CD4-positive, alpha-beta T cell treated with Interleukin-4 for 4 hours (primary cell): ENCODE measurements at places on chromosomes 16 and 17.
A peak's percentile ranks its signal among the peaks of the same experiment; 100 is the strongest.

DNA sequence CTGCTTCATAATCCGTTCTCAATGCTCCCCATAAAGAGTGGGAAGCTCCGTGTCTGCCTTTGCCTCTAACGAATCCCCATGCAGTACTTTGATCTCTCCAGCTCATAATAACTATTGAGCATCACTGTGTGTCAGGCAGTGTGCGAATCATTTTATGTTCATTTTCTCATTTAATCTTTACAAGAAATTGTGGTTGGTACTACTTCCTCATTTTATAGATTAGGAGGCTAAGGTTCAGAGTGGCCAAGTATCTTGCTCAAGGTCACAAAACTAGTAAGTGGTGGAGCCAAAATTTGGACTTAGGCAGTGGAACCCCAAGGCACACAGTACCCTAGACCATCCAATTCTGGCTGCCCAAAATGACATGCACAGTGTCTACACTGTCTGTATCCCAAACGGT lies 44.8 kb downstream of the ABCC12 start:
- DNase-seq: no peak

DNA sequence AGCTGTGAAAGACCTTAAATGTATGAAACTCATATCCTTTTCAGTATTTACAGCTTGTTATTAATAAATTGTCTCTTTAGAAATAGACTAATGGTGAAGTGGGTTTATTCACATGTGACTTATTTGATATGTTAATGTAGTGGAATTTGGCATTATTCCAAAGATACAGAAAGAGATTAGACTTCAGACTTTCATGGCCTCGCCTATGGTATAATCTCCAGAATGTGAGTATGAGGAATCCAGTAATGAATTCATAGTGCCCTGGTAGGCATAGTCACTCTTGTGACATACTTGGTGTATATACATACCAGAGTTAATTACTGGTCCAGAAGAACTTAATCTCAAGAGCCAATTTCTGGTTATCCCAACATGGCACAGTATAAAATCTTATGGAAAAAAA lies 72.7 kb downstream of the OMG start:
- no peak for DNase-seq

DNA sequence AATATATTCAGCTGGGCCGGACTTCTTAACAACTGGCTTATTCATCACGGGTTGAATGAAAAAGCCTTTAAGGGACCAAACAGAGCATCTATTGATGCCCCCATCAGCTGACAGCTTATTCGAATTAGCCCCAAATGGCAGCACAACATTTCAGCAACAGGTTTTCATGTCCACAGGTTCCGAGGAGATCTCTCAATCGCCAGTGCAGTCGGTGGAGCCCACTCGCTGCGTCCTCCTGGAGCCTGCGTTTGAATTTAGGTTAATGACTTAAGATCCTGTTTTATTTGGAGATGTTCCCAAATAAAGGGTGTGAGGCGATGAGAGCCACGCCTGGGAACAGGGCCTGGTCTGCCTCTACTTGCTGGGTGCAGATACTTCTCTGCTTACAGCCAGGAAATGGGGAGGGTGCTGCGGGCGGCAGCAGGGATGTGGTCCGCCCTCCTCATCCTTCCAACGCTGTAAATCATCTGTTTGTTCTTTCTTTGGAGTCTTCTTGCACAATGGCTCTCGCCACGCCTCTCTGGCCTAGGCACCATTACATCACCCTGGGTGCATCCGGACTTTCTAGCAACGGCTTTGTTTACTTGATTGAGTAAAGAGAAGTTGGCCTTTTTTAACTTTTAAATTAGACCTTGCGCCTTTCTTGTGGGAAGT lies 22.6 kb downstream of the NDE1 start:
- DNase-seq: peak; percentile 88

GRCh38 chr17:42937712-42938596 lies 26.3 kb downstream of the AARSD1 start:
- no peak for DNase-seq

GRCh38 chr17:69954241-69954925 lies 120.6 kb upstream of the KCNJ16 start:
- no peak for DNase-seq

DNA sequence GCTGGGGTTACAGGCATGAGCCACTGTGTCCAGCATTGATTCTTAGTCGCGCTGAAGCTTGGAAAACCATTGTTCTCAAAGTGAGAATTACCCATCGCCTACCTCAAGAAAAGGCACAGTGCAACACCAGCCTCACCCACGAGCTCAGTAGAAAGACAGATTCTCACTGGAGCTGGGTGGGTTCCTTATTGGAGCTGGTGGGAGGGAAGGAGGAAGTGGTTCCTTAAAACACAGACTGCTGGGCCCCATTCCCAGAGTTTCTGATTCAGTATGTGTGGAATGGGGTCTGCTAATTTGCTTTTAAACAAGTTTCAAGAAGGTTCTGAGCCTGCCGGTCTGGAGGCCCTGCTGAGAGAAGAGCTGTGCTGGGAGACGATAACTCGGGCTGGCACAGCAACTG lies 264.7 kb downstream of the ENGASE start:
- DNase-seq: no peak

DNA sequence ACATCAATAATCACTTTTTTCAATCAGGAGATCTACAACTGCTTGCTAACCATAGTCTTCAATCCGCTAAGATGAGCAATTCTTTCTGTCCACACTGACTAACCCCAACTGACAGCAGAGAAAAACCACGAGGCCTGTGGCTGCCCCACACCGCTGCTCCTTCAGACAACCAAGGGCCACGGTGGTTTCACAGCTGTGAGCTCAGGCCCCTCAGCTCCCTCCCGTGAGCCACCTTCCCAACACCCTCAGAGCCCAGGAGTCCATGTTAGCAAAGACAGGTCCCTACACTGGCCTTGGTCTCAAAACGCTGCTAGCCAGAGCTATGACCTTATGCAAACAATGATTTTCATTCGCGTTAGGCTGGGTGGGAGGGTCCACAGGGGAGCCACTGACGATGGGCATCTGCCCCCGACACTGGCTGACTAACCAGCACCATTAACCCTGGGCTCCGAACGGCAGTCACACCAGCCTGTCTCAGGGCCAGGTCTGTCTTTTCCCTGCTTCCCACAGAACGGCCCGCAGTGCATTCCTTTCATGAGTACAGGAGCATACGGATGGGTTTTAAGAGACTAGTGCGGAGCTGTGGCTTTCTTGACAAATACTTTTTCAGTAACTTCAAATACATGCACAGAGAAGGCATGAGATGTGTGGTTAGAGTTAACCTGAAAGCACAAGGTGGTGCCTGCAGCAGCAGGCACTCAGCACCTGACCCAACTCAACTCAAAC lies 67.3 kb downstream of the ANKRD11 start:
- peak; percentile 73 for DNase-seq

DNA sequence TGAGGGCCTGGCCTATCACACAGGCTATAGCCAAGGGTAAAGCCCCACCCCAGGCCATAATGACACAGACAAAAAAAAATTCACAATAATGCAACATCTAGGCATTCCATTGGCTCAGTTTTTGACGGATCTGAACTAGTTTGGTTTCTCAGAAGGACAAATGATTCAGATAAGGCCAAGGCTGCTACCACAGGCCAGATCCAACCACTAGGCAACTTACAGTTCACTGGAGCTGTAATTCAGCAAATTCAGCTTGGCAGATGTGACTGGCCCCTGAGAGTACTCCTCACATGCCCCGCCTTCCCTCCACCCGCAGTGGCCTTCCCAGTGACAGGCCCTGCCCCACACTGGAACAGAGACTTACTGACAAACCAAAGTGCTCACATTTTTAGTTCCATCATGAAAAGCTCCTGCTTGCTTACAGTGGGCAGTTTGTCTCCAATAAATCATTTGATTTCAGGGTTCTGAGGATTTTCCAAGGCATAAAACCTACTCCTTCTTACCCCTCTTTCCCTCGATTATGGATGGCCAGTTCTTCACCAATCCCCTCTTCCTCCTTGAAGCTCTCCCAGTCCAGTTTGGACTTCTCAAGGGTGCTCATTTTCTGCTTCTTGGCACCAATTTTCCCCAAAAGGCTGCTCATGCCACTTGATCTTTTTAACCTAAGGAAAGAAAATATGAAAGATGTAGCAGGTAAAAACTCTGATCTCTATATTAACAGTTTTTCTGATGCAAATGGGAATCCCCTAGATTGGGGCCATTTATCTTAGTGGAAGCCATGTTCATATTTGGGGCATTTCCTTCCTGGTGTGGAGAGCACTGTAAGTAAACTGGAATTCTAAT lies 53.3 kb upstream of the BCAR1 start:
- DNase-seq: no peak

GRCh38 chr17:76384222-76384986 lies at the start of gene SPHK1:
SPHK1 (plus strand) TSS chr17:76384609; CDS start chr17:76385645, 1,036 bp downstream.
- DNase-seq: peak; percentile 30

- DNase-seq: no peak
Measured at GRCh38 chr16:24382762-24383407, 126.8 kb downstream of the CACNG3 start.

- no peak for DNase-seq
Measured at GRCh38 chr17:77708049-77708448, 250.5 kb upstream of the TNRC6C start.

DNA sequence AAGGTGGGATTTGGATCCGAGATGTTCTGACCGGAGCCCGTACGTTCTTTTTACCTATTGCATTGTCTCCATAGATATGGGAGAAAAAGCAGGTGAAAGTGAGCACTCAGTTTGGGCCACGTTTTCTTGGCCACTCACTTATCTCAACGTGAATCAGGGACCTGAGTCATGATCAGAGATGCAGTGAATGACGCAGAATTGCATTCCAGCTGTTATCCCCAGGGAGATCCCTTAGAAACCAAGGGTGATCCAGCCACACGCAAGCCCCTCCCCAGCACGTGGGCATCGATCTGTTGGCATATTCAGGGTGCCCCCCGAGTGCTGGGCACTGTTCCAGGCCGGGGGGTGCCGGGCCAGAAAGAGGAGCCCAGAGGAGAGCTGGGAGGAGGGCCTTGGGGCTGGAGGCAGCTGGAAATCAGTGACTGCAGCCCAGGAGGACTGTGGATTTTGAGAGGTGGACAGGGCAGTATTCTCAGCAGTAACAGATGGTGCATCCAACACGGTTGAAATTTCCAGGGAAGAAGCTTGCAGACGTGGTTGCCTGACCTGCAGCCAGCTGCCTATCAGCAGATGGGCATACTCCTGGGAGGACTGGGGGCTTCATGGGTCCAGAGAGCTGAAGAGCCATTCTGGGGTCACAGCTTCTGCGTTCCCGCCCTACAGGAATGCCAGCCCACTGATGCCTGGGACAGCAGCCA lies 87.2 kb upstream of the CACNG5 start:
- DNase-seq: no peak

GRCh38 chr16:85709766-85710585 lies 21.2 kb upstream of the GINS2 start:
- DNase-seq: no peak

GRCh38 chr17:51154176-51154575 lies 817 bp downstream of the NME1 start:
- no peak for DNase-seq

GRCh38 chr16:13866073-13866472 lies 53.9 kb upstream of the ERCC4 start:
- peak; percentile 4 for DNase-seq

DNA sequence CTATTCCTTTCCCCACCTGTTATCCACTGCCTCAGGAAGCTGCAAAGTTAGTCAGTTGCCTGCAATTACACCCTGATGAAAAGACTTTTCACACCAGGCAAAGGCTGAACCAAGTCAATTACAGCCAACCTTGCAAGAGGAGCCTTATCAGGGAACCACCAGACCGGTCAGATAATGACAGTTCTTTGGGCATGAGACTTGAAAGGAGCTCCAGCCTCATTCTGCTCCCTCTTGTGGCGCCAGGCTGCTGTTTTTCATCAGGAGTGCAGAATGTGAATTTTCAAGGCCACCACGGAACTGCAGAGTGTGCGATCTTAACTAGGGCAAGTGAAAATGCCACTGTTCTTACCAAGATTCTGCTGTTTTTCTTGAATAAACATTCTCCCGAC lies 22.5 kb downstream of the DNAI2 start:
- peak; percentile 61 for DNase-seq
